ENCODE measurements at places on chromosomes 7 and 10. TPM values are rescaled to one million over a fixed set of nuclear protein-coding genes. Genes with fewer than 3 reads are reported as not detected.

Gene AKR1C8
- total RNA-seq, result 1.3 TPM

Gene SPDYE6
- not detected for total RNA-seq

Gene SEMA3C
- total RNA-seq, result not detected

Gene INMT
- 0.77 TPM for total RNA-seq

Gene OR13A1
- total RNA-seq, result not detected

Gene SLC29A3
- total RNA-seq, result 10.4 TPM

Gene ASIC3
- 13.5 TPM for total RNA-seq

Gene CABCOCO1
- not detected for total RNA-seq

Gene PHYHIPL
- not detected for total RNA-seq

Gene CPA2
- not detected for total RNA-seq

Gene TRPV6
- total RNA-seq, result not detected

Gene IGF2BP3
- not detected for total RNA-seq

Gene LHPP
- 27.4 TPM for total RNA-seq

Gene CXCL12
- total RNA-seq, result not detected

Gene TYW1B
- total RNA-seq, result 7.0 TPM

Gene COL13A1
- total RNA-seq, result not detected

Gene PRSS37
- not detected for total RNA-seq

Gene MICALL2
- 3.5 TPM for total RNA-seq
